ENCODE measurements at places on chromosomes 6 and 20. TPM values are rescaled to one million over a fixed set of nuclear protein-coding genes. Genes with fewer than 3 reads are reported as not detected.

GRCh38 chr6:111606620-111607115 lies 990 bp upstream of the TRAF3IP2 start:
- DNase-seq: no peak

- DNase-seq: peak; percentile 33
Measured at GRCh38 chr6:10759884-10760329, 12.3 kb downstream of the TMEM14B start.

DNA sequence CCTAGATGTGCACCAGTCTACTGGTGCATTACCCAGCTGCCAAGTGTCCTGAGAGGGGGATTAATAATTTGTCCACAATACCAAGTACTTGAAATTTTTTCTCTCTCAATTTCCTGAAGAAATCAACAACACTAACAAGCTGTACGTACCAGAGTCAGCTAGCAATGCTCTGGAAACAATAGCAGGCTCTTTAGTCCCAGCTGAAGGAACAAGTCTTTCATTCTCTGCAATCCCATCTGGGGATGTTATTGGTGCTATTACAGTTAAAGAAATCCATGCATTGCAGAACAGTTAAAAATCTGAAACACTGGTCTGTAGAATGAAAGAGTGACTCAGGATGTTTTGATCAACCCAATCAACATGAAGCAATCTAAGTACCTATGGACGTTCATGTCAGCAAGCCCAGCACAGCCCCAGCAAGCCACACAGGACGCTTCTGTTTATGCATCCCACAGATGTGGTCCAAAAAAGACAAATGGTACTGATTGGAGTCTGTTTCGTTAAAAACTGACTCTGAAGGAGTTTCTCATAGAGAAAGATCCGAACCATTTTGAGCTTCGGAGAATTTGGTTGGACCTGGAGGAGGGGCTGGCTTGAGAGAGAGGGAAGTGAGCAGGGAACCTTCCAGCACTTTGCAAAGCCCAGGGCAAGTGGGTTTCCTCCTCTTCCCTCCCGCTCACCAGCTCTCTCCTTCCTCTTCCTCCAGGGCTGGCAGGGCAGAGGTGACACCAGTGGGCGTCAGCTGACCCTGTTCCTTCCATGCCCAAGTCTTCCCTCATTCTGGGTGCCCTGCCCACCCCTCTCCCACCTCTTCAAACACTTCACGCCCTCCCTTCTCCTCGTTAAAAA lies 11.9 kb downstream of the PRR18 start:
- DNase-seq: no peak

DNA sequence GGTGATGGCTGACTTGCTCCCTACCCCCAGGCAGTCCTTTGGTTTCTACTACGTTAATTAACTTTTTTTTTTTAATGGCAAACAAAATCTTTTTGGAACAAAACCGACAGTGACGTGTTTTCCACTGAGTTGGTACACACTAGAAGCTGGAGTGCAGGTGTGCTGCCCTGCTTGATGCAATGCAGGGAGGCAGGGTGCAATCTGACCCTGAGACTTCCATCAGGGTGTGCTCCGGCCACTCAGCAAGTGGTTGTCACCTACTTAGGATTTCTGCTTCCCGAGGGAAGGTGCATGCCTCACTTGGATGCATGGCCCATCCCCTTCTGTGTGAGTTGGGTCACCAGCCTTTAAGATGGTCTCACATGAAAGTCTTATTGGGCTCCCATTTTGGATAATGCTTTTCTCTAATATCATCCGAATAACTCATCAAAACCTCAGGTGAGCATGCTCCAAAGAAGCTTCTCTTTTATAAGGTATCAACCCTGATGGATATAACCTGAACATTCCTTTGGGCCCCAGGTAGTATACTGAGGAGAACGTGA lies 14.0 kb downstream of the RREB1 start:
- no peak for DNase-seq

DNA sequence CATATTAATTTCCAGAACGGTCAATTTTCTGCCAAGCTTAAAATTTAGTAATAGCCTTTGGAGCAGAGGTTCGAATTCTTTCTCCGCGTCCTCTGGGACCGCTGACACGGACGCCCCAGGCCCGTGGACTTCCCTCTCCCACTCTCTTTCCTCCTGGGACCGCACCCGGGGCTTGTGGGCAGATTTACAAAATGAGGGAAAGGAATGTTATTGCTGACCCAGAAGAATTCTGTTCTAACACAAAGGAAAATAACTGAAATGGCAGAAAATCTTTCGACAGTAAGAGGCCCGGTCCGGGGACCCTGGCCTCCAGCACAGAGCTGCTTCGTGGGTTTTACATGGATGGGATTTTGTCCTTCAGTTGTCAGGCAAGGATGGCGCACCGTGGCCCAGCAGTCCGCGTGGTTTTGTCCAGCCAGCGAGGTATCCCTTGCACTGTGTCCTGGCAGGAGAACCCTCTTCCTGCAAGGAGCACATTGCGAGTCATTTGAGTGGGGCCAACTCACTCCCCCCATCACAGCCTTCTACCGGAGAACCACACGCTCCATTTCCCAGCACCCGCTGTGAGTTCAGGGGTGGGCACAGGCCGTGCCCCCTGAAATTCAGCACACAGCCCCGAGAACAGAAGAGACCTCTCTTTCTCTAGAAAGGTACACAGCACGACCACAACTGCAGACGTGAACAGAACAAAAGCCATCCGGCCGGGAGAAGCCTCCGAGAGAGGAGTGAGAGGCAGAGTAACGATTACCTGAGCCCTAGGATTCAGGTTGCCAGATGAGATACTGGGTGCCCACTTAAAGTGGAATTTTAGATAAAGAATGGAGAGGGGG lies 106.0 kb upstream of the AFDN start:
- no peak for DNase-seq

DNA sequence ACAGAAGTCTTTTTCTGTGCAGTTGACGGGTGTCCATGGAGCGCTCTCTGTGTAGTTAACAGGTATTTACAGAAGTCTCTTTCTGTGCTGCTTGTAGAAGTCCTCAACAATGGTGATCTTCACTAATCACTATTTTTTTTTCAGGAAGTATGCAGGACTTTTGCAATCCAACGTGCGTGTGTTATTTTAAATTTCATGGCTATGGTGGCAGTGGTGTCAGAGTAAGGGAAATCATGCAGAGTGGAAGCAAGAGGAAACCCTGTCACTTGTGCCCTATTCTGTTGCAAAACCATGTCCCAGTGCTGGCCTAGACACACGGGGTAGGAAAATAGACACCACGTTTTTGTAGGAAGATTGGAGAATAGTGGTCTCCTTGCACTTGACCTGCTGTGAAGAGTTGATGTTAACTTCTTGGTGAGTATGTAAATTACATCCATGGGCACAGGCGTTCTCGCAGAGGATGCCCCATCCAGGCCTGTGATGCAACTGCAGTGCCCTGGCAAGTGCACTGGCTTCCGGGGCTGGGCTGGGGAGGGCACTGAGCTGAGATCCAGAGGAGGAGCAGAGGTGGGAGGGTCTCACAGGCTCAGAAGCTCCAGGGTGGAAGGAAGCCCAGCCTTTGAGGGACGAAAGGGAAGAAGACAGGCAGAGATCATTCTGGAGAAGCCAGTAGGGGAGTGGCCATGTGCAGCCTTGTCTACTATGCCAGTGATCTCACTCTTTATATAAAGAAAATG lies 146.5 kb downstream of the SYCP2 start:
- DNase-seq: no peak

The GSS gene
- 18.6 TPM for total RNA-seq
